ENCODE measurements at places on chromosomes 2 and 18. TPM values are rescaled to one million over a fixed set of nuclear protein-coding genes. Genes with fewer than 3 reads are reported as not detected.

The HRH4 gene
- 0.09 TPM for total RNA-seq

The D2HGDH gene
- total RNA-seq: 53.3 TPM

The LIMS4 gene
- total RNA-seq: not detected

The NCOA1 gene
- total RNA-seq: 13.2 TPM

The CSRNP3 gene
- 0.86 TPM for total RNA-seq

Data from Calu3 (cell line).